Right atrium auricular region (tissue), 2 donors: ENCODE measurements at places on chromosomes 13 and 19. TPM values are rescaled to one million over a fixed set of nuclear protein-coding genes. Genes with fewer than 3 reads are reported as not detected.

The SYT5 gene
- not detected for total RNA-seq

DNA sequence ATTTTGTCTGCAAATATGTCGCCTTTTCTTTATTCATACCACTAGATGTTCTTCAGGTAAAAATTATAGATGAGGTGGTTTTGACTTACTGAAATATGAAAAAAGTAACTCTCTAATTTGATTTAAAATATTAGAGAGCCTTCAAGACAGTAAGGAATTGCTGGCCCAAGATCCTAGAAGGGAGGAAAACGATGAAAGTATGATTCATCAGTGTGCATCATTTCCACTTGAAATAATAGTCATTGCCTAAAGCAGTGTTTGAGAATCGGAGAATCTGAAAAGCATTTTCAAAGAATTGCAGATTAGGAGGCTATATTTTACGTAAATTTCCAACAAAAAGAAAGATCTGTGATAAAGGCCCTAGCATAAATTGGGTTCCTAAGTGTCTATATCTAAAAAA is 1707.9 kb upstream of the PRR20A start:
- no peak for DNase-seq

DNA sequence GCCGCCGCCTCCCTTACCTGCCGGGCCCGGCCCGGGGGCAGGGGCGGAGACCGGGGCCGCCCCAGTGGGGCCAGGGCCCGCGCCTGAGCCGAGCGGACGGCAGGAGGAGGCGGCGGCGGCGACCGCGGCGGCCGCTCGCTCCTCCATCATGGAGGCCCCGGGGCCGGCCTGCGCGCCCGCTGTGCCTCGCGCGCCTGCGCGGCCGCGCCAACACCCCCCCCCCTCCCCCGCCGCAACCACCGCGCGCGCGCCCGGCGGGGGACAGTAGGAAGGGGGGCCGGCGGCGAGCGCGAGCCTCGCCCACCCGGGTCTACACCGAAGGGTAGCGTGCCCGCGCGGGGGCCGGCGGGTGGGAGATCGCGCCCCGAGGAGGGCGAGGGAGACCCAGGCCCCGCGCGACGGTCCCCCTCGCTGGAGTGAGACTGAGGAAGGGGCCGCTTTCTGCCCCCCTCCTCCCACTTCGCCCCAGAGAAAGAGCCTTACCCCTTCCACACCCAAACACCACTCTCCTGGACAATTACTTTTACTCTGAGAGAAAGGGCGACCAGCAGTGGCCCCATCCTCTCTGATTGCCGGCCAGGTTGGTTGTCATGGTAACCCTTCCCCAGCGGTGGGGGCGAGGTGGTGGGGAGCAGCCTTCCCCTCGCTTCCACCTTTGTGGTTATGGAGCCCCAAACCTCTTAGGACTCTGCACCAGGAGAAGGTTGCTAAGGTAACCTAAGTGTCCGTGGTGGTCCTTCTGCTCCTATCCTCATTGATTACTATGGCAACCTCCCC is at the start of gene STRN4:
Gene STRN4 (minus strand): TSS at position 170 of the 777 bp plus-strand sequence. CDS start 20 bp downstream, at position 150.
- no peak for DNase-seq

GRCh38 chr19:33473653-33474305 is 47.8 kb downstream of the PEPD start:
- no peak for DNase-seq

DNA sequence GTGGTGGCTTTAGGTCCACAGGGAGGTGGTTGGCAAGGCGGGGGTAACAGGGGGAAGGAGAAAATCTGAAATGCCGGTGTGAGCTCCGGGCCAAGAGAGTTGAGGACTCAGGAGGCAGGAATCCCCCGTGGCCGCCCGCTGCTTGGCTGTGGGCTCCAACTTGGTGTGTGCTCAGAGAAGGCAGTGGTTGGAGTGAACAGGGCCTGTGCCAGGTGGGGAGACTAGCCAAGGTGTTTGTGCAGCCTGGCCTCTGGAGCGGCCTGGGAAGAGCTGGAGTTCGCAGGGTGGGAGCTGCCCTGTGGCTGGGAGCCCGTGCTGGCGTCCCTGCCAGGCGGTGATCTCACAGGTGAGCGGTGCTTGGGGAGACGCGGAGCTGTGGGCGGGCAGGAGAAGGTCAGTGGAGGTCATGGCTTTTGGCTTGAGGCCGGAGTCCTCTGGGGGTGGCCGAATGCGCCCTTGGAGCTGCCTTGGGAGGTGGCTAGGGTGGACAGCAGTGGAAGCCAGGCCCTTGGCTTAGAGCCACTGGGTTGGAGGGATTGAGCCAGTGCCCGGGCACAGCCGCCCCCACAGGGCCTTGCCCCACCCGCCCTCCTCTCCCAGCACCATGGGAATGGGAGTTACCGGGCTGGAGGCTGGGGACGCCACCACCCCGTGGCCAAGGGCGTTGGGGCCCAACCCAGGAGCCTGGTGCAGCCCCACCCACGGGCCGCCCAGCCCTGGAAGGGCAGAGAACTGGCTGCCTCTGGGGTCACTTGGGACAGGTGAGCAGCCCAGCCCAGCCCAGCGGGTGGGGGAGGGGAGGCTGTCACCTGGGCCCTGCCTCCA is 7.1 kb upstream of the CIRBP start:
- DNase-seq, result no peak

DNA sequence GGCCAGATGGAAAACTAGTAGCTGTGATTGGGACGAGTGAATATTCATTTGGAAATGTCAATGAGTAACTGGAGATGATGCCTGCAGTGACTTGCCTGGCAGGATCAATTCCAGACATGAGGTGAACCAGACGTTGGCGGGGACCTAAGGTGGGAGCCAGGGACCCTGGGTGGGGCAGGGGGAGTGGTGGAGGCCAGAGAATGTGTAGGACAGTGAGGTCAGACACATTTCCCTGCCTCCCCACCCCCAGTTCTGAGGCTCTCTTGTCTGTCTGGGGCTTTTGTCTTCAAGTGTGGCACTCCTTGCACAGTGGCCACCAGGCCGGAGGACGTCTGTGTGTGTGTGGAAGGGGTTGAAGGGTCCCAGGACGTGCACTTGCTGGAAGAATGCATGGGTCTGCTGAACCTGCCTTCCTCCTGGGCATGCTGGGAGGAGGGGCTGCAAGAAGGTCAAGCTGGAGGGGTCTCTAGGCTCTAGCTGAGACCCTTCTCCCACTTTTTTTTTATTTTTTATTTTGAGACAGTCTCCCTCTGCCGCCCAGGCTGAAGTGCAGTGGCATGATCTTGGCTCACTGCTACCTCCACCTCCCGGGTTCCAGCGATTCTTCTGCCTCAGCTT is 51.6 kb downstream of the CHST8 start:
- DNase-seq, result peak; percentile 28

DNA sequence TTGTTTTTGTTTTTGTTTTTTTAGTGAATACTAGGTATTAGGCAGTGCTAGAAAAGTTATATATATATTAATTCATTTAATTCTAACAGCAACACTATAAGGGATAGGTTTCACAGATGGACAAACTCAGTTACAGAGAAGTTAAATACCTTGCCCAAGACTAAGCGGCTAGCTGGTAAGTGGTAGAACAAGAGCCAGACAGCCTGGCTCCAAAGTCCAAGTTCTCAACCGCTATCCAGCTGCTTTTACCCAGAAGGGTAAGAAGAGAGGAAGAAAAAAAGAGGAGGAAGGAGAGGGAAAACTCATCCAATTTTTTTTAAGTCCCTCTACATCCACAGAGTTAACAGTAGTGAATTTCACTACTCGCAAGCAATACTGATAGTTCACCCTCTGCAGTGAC is 217.0 kb downstream of the SPRY2 start:
- DNase-seq, result no peak

DNA sequence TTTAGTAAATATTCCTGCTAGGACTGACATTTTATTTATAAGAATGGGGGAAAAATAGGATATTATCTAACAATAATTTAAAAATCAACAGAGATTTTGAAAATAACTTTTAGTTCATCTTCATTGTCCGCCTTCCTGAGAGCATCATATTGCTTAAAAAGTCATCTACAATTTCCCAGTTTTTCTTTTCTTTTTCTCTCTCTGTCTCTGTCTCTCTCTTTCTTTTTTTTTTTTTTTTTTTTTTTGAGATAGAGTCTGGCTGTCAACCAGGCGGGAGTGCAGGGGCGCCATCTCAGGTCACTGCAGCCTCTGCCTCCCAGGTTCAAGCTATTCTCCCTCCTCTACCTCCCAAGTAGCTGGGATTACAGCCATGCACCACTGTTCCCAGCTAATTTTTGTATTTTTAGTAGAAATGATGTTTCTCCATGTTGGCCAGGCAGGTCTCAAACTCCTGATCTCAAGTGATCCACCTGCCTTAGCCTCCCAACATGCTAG is 276.3 kb downstream of the DACH1 start:
- DNase-seq, result no peak

- no peak for DNase-seq
These were observed 62.2 kb downstream of the DNAJC15 start for GRCh38 chr13:43085545-43085944.

GRCh38 chr19:14056741-14057356 is 5.0 kb downstream of the PALM3 start:
- DNase-seq, result no peak

GRCh38 chr13:40390401-40390916 is 276.0 kb downstream of the FOXO1 start:
- DNase-seq, result no peak

GRCh38 chr13:37168151-37168550 is 62.7 kb upstream of the CSNK1A1L start:
- no peak for DNase-seq
